ENCODE measurements at places on chromosomes 11 and 22. TPM values are rescaled to one million over a fixed set of nuclear protein-coding genes. Genes with fewer than 3 reads are reported as not detected.

Gene PIWIL4
- total RNA-seq: 3.0 TPM

Gene RFPL1
- not detected for total RNA-seq

Gene PYGM
- 165 TPM for total RNA-seq

DNA sequence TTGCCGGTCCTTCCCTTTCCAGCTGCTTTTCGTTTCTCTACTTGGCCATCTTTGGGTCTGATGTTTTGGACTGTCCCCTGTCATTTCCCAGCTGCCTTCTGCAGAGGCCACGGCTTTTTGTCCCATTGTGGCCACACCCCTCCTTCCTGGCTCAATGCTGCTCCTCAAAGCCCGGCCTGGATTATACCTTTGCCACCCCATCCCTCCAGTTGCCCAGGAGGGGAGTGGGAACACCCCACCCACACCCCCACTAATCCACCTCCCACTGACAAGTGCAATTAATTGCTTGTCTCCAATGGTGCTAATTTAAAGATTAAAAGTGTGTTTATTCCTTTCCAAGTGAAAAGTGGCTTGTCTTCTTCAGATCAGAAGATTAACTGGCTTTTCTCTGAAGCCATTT, 34.2 kb upstream of the CSNK2A3 start:
- peaks cover 6% of the 10 kb centered on the region for H3K4me1 ChIP-seq
- DNase-seq: no peak
- H3K27ac ChIP-seq: no peak overlapping the region
- no peaks in the 10 kb centered on the region for H3K36me3 ChIP-seq

Measured in muscle of leg (tissue), 16 donors.